Placental epithelial cell (primary cell): ENCODE measurements at places on chromosomes 6 and 20. TPM values are rescaled to one million over a fixed set of nuclear protein-coding genes. Genes with fewer than 3 reads are reported as not detected.

The GNAS-AS1 gene
- total RNA-seq, result 0.87 and 1.2 TPM in 2 replicates

The PBOV1 gene
- total RNA-seq, result not detected in 2 replicates

The AFDN gene
- total RNA-seq, result 116 and 132 TPM in 2 replicates

The FNDC1 gene
- 3.0 and 29.4 TPM in 2 replicates for total RNA-seq
